Left ventricle myocardium inferior (tissue), 1 donor: ENCODE measurements at places on chromosomes 5 and 9. TPM values are rescaled to one million over a fixed set of nuclear protein-coding genes. Genes with fewer than 3 reads are reported as not detected.

DNA sequence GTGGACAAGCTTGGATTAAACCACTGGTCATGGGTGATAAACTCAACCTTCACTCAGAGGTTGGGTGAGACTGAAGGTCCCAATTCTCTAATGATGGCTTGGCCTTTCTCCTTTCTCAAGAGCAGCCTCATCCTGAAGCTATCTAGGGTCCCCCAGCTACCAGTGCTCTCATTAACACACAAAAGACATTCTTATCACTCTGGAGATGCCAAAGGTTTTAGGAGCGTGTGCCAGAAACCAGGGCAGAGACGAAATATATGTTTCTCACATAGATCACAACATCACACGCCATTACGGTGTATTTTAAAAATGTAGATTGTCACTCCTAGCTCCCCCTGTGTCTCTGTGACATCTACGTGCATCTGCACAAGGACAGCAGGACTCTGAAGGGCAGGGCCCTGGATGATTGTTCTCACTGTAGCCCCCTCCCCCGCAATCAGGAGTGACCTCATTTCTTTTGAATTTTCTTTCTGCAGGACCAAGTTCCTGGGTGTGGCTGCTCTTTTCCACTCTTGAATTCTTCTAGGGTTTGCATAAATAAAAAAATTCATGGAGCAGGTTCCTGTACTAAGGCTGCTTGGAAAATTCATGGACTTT lies 311.3 kb downstream of the GADD45G start:
- no peak overlapping the region for H3K27ac ChIP-seq
- H3K27me3 ChIP-seq = no peaks in the 10 kb centered on the region
- no peaks in the 10 kb centered on the region for H3K36me3 ChIP-seq
- peaks cover 14% of the 10 kb centered on the region for H3K4me1 ChIP-seq
- H3K4me3 ChIP-seq = no peak overlapping the region
- DNase-seq = no peak

DNA sequence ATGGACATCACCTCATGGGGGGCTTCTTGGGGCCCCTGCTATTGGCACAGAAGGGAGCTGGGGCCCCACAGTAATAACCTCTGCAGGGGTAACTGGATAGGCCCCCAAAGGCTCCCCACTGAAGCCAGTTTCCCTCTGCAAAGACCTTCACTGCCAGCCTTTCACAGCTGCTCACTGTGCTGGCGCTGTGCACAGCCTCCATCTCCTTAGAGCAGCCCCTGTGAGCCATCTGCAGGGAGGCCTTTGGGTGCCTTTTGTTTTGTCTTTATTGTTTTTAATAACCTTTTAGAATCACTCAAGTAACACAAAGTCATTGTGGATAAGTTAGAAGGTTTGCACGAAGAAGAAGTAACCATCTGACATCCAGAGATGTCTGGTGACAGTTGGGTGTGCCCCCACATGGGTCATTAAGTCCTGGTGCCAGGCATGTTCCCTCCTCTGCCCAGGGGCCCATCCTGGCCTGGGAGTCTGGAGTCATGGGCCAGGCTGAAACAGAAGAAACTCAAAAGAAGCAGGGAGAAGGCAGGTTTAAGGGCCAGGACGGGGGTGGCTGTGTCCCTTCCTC lies 42.7 kb downstream of the NCS1 start:
- no peak for DNase-seq
- H3K36me3 ChIP-seq = no peaks in the 10 kb centered on the region
- peaks cover 10% of the 10 kb centered on the region for H3K27me3 ChIP-seq
- no peak overlapping the region for H3K4me3 ChIP-seq
- H3K27ac ChIP-seq = no peak overlapping the region

DNA sequence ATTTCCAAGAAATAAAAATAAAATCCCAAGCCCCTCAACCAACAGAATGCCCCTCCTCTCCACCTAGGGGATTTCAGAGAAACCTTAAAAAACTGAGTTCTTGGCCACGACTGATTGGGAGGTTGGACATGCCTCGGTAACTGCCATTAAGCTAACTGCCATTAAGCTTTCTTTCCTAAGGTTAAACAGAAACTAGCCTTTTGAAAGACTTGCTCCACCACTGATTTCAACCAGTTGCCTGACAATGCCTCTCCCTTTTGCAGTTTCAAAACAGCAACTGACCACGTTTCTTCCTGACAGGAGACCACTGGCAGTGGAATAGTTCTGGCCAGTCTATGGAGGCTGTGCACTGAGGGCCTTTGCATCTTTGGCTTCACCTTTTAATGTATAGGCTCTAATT lies 39.3 kb upstream of the TRPC7 start:
- H3K27me3 ChIP-seq = peaks cover 52% of the 10 kb centered on the region
- H3K4me3 ChIP-seq = no peak overlapping the region
- no peaks in the 10 kb centered on the region for H3K4me1 ChIP-seq

Gene GPR151
- not detected for total RNA-seq

Gene ANP32B
- total RNA-seq = 49.9 TPM
